ENCODE measurements at places on chromosomes 6 and 20.

- peak; percentile 74 for DNase-seq
Observed at GRCh38 chr20:53578492-53579222, 15.0 kb downstream of the ZNF217 start.

DNA sequence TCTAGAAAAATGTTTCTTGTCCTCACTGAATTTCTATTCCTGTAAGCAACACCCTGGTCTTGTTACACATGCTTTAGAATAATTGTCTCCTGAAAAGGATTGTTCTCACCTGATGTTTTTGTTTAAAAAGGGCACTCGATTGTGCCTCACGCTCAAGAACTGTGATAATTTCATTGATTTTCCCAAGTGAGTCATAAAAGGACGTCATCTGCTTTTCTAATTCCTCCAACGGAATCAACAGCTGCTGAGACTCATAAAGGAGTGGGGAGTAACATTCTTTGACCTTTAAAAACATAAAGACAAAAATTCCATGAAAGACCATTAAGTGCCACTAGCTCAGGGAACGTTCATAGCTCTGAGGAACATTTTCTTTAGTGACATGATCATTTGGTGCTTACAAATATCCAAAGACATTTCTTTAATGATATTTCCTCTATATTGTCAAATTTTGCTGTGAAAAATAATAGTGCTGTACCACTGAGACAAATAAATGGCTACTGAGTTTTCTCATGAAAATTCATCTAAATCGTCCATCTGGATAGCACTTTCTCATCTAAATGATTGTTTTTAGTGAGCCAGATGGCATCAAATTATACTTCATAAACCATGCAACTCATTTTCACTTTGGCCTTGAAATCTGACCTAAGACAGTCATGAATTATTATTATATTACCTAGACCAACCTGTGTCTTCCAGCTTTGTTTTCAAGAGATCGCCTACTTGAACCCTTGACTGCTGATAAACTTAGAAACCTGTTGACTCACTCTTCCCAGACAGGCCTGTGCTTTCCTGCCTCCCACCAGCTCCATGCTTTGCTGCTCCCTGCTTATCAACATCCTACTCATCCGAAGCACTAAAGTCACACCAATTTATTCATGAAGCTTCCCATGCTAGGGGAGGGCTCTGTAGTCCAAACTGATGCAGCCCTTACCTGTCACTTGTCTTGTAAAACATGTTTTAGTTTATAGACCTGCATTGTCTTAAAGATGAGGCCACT lies 178.2 kb downstream of the SYNE1 start:
- DNase-seq = peak; percentile 43

- DNase-seq = peak; percentile 58
Observed at GRCh38 chr6:167350731-167351655, 26.1 kb downstream of the TTLL2 start.

DNA sequence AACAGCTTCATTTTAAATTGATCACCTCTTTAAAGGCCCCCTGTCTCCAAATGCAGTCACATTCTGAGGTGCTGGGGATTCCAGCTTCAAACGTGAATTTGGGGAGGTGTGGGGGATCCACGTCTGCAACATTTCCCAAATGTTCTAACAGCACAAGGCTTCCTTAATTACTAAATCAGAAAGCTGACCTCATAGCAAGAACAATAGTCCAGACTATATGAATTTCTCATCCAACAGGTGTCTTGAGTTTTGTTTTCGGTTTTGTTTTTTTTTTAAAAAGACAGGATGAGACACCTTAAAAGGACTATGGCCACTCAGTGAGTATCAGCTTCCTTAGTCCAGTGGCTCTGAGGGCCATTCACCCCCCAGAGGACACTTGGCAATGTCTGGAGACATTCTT lies 11.5 kb downstream of the ATP9A start:
- DNase-seq = no peak

DNA sequence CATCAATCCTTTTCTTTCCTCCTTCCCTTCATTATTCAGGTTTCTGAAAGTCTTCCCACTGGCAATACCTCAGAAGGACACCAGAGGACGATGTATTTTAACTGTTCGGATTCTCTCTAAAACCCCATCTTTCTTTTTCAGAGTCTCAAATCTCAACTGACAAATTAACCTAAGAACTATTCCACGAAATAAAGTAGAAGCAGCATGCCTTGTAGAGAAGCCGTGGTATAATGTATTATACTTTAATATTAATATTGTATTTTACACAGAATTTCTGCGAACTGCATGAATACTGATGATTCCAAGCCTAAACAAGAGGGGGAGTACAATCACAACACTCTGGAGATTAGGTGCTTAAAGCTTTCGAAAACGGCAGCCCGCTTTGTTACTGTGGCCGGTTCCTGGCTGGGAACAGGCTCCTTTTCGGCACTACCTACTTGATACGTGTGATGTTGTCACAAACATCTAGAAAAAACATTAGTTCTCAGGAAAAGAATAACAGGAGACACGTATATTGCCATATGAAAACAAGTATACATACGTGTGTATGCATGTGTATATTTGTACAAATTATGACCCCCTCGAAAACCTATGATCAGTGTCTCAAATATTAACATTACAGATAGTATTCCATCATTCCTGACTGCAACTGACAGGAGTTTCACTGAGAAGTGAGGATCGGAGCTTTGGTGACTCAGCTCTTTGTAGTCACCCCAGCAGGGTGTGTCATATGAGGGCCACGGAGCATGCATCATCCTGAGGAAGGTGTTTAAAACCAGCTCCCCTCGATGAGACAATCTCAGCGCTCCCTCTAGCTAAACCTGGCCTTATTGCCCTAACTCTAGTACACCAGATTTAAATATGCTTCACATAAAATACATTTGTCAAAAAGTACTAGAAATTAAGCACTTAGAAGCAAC lies 319.7 kb upstream of the TCF21 start:
- peak; percentile 30 for DNase-seq

GRCh38 chr6:20259316-20260049 lies 47.2 kb upstream of the MBOAT1 start:
- DNase-seq = no peak

DNA sequence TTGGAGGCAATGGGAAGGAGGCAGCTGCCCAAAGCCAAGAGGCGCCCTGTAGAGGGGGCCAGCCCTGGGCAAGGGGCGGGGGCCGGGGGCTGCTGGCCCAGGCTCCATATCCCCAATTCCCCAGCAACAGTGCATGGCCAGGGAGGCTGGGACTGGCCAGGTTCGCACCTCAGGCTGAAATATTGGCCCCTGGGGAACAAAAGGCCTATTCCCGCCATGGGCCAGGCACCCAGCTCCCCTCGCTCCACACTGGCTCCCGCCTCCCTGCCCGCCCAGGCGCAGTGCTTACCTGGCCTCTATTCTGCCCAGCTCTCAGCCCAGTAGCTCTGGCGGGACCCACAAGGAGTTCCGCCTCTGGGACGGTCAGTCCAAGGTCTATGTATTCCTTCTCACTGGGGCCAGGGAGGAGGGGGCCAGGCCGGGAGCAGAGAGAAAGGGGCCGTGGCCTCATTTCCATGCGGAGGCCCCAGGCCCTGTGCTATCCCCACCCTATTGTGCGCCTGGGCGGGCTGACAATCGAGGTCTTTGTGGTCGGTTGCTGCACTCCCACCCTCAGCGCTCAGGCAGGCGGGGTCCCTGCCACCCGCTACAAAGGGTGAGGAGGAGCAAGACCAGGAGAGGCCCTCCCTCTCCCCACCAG lies 42.3 kb downstream of the YTHDF1 start:
- no peak for DNase-seq

GRCh38 chr6:30914854-30915590 lies 984 bp downstream of the VARS2 start:
- no peak for DNase-seq

DNA sequence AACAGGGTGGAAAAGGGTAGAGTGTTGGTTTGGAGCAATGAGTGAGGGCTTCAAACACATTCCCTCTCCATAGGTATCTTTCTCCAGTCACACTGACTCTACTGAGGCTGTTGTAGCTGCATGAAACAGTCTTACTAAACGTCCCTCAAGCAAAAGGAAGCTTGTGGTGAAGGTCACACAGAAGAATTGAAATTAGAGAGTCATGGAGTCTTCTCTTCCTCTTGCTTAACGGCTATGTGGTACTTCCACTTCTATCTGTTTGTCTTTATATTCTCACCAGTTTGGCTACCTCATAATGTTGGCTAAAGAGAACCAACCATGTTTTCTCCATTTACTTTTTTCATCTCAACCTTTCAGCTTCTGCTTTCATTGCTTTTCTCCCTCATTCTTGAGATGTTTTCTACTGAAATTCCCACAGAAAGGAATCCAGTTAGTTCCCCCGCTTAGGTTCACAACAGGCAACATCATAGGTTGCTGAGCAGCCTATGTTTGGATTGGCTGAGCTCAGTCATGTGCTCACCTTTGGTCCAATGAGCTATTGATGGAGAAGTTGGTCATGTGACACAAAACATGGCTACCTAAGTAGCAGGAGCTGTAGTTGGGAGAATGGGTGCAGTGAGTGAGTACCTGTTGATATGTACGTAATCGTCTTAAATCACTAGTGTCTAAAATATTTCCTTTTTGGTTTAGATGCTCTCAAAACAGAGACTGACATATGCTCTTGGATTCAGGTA lies 99.8 kb downstream of the SNAP25 start:
- DNase-seq = no peak

- no peak for DNase-seq
Observed at GRCh38 chr20:62232194-62232593, 6.1 kb upstream of the OSBPL2 start.

DNA sequence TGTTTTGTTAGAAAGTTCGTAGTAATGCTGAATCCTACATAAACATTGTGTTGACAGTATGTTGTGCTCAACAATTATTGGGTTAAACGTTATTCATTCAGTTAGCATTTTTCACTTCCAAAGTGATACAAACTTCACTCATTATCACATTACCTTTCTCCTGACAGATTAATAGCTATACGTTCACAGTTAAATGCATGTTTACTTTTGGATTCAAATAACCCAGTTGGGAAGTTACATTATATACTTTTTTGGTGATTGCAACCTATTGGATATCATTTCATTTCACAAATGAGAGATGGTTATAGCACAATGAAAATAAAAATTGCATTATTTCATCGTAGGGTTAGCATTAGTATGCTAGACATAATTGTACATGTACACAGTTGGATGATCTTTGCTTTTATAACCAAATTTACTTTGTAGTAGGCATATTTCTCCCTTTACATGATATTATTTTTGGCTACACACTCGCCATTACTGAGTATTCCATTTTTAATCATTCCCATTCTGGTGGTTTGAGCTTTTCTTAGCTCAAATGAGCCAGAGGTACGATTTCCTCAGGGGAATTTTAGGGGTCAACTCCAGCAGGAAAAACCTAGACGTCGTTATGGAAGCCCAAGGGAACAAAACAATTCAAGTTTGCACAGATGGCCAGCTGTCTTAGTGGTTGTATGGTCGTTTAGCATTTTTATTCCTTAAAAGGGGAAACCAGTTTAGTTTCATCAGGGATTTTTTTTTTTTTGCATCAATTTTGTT lies 2.1 kb upstream of the HIVEP1 start:
- DNase-seq = no peak

DNA sequence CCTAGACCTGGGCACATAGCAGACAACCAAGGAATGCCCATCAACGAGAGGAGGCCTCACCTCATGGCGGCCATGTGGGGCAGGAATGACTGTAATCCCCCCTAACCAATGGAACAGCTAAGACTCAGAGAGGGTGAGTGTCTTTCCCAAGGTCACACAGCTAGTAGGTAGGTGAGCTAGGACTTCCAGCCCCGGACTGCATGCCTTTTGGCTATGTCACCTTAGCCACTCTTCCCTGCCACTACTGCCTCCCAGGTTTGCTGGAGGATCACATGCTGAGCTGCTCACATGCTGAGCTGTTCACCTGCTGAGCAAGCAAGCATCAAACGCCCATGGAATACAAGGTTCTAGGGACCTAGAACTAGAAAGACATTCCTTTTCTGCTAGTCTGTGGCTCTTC lies 188.5 kb upstream of the PMEPA1 start:
- no peak for DNase-seq

DNA sequence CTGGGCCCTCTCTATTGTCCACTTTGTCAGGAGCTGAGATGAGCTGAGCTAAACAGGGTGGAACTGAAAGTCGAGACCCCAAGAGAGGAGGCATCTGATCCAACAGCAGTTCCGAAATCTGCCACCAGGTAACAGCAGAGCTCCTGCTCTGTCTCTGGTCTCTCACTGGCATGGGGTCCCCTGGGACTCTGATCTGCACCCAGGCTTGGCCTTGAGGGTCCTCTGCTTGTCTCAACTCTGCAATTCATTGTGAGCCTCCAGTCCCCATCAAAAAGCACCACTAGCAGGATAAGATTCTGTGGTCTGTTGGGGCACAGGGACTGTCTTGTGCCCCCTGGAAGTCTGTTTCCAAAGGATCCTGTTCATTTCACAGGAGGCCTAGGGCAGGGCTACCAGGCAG lies 62.5 kb upstream of the TOP1 start:
- DNase-seq = peak; percentile 10

DNA sequence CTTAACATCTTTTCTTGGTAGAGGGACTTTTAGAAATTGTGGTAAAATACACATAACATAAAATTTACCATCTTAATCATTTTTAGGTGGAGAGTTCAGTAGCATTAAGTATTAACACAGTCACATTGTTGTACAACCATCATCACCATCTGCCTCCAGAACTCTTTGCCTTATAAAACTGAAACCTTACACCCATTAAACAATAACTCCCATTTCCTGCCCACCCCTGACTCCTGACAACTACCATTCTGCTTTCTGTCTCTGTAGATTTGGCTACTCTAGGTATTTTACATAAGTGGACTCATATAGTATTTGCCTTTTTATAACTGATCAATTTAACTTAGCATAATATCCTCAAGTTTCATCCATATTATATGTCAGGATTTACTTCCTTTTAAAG lies 88.7 kb downstream of the ZHX3 start:
- no peak for DNase-seq

- no peak for DNase-seq
Observed at GRCh38 chr20:56949318-56949717, 317.1 kb downstream of the BMP7 start.

- DNase-seq = no peak
Observed at GRCh38 chr6:75143191-75143590, 62.7 kb downstream of the COL12A1 start.

DNA sequence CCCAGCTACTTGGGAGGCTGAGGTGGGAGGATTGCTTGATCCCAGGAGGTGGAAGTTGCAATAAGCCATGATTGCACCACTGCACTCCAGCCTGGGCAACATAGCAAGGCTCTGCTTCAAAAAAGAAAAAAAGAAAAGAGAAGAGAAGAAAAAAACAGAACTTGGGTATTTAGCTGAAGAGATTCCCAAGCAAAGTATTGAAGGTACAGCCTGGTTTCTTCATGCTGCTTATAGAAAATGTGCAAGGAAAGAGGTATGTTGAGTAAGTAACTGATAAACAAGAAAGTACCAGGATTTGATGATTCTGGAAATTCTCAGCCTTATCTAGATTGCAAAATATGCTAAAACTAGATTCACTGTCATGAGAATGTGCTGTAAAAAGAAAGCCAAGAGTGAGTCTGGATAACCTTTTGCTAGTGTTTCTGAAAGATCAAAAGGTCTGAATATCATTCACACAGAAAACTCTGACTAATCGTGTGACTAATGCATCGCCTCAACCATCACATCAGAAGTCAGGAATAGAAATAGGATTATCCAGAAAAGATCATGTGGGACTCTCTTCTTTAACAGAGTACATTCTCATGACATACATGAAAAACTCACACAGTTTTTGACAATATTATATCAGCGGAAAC lies 32.4 kb upstream of the NOP56 start:
- DNase-seq = no peak

- no peak for DNase-seq
Observed at GRCh38 chr6:45690846-45691245, 313.1 kb upstream of the SUPT3H start.

- no peak for DNase-seq
Observed at GRCh38 chr20:2700913-2701620, 8.5 kb downstream of the EBF4 start.

- no peak for DNase-seq
Observed at GRCh38 chr6:152399399-152399798, 237.8 kb downstream of the SYNE1 start.
